ENCODE measurements at places on chromosomes 5 and 9.

DNA sequence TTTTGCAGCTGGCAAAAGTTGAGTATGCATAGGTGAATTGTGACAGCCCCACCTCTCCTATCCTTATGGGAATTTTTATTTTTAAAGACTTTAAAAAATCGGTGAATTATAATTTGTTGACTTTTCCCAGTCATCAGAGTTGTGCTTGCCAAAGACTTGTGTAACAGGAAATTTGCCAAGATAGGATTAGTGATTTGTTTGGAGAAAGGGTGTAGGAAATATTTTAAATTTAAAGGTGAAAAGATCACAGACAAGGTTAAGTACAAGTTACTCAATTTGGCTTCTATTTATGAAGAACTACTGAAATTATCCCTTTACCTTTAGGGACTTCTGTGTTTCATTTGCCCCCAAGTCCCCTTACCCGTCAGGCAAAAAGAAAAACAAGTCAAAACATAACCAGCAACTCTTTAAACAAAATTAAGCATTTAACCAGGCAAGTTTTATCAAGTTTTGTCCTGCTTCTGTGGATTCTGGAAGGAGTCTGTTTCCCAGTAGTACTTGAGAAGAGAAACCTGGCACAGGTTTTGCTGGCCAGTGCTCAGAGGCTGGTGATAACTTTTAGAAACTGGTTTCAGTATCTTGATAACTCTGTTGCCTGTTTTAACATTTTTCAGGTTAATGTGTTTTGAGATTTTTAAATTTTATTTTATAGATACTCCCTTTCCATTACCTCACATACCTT is 285.4 kb downstream of the MAST4 start:
- DNase-seq: no peak

DNA sequence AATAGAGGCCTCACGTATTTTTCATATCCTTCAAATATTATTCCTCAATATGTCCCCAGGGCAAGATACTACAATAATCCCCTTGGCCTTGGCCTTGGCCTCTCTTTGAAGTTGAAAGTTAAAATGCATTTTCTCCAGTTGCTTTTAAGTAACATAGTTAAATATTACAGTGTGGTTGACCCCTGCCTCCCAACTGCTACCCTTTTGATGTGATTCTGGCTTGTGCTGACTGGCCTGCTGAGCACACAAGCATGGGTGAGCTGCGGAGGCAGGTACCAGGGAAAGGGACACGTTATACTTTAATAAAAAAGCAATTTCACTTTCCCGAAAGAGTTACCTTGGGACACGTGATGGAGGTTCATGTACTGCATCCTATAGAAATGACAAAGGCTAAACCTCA is 17.9 kb upstream of the TMEM252 start:
- no peak for DNase-seq

DNA sequence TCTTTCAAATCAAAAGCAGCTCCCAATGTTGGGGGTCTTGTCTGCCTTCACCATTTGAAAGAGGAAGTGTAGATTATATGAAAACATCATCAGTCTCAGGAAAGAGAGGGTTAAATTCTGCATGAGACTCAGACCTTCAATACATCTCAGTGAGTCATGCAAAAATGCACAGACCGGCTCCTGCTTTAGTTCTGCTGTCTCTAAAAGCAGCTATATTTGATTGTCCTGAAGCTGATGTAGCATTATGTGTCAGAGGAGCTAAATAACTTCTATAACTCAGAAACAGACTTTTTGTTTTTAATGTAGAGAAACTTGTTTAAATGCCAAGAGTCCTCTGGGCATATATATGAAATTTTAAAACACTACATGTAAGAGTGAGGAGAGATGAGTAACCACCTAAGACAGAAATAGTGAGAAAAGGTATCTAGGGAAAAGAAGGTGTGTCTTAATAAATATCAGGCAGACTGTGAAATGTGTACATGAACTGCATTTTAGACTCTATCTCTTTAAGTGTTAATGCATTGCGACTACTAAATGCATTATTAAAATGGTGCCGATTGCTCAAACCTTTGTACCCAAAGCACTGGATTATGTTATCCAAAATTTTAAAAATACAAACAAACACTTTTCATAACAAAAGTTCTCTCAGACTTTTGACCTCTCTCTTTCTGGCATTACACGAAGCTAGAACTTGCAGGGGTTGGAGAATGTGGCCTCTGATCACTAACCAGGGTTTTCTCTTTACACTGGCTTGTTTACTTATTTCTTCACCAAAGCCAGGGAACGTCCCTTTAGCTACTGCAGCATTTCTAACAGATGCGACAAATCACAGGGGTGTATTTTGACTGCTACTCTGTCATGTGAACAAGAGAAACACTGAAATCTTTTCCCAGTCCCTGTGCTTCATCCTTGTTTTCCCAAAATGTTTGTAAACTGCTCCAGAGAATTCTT is 302.3 kb downstream of the ARL15 start:
- DNase-seq: no peak

DNA sequence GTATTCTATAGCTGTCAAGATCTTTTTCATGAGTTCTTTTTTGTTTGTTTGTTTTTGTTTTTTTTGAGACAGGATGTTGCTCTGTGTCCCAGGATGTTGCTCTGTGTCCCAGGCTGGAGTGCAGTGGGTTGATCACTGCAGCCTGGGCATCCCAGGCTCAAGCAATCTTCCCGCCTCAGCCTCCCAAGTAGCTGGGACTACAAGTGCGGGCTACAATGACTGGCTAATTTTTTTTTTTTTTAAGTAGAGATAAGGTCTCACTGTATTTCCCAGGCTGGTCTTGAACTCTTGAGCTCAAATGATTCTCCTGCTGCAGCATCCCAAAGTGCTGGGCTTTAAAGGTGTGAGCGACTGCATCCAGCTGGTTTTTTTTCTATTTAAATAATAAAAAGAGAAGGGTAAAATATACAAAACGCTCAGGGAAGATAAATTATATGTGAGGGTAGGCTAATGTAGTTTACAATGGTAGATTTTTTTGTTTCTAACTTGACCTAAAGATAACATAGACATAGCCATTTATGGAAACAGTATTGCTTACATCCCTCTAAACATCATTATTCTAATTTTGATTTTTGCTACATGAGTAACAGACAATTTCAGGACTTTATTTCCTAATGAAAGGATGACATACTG is 21.9 kb downstream of the ERBIN start:
- DNase-seq: no peak

- DNase-seq: no peak
Measured at GRCh38 chr5:153905219-153905618, 133.5 kb downstream of the FAM114A2 start.

DNA sequence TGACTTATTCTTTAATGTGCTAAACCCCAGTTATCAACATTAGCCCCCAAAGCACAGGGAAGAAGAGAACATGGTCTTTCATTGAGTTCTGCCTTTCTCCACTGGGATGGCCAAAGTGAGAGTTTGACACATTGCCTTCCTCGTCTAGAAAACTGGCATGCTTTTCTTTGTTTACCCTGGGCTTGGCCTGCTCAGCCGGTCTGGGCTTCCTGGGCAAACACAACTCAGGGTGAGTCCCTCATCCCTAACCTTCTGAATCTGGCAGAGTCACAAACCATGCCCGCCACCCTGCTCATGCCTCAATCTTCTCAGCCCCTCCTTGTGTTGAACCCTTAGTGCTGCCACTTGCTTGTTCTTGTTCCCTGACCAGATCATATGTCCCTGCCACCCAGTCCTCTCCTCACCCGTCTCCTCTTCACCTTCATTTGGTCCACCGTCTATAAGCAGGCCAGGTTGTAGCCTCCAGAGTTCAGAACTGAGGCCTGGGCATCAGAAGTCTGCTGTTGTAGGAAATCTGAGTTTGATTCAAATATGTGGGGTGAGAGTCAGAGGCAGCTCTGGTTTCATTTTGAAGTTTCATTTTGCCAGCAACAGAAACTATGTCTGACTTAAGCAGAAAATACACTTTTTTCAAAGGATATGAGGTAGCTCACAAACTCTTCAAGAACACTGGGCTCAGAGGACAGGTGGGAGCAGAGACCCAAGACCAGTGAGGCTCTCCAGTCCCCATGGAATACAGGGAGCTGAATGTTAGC is 217.6 kb downstream of the NDUFS4 start:
- no peak for DNase-seq

DNA sequence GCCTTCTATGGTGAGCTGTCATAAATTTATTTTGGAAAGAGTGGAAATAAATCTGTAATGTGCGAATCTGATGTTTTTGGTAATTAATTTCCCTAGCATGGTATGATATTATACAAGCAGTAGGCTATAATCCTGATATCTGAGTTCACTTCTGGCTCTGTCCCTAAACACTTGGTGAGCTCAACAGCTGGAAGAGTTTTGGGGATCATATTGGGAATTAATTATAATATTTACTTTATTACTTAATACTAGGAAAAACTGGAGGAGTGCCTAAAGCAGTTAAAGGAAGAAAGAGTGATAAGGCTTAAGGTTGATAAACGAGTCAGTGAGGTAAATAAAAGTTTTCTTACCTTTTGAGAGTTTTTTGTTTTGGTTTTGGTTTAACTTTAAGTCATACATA is 26.8 kb downstream of the CEP78 start:
- no peak for DNase-seq

DNA sequence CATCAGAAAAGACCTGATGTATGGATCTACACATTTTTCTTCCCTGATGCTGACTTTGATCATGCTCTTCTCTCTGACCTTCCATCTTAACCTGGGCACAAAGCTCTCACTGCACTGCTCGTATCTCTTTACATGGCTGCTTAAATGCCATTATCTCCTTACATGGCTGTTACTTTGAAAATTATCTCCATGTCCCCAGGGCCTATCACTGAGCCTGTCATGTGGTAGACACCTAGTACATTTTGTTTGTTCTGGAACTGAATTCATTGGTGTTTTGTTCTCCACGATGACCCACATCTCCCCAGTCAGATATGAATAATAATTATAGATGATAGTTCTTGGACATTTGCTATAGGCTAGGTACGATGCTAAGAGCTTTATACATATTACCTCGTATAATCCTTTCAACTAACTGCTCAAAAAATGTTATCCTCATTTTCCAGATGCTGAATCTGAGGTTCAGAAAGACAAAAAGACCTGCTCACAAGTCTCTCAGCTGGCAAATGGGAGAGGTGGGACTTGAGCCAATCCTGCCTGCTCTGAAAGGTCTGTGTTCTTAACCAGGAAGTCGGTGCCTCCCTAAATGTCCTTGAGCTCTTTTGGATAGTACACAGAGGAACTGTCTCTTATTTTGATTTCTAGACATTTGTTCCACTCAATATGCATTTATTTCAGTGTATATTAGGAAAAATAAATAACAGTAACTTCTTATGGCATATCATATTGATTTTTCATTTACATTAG is 9.8 kb upstream of the CPEB4 start:
- DNase-seq: no peak

DNA sequence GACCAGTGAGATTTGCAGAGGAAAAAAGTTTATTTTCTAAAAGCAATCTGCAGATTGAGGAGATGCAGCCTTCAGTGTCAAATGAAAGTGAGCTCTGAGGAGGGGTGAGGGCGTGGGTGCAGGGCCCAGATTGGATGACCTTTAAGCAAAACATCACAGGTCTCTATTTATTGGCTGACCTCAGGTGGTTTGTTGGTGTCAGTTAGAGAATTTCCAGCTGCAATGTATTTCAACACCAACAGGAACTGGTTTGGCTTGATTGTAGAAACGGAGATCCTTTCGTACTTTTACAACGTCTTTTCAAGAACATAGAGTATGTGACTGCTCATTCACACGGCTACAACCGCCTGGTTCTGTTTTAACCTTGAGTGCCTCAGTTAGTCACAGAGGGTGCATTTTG is 1069.1 kb downstream of the EFNA5 start:
- DNase-seq: no peak

- DNase-seq: peak; percentile 58
Measured at GRCh38 chr9:93302586-93303257, 118.8 kb downstream of the WNK2 start.

DNA sequence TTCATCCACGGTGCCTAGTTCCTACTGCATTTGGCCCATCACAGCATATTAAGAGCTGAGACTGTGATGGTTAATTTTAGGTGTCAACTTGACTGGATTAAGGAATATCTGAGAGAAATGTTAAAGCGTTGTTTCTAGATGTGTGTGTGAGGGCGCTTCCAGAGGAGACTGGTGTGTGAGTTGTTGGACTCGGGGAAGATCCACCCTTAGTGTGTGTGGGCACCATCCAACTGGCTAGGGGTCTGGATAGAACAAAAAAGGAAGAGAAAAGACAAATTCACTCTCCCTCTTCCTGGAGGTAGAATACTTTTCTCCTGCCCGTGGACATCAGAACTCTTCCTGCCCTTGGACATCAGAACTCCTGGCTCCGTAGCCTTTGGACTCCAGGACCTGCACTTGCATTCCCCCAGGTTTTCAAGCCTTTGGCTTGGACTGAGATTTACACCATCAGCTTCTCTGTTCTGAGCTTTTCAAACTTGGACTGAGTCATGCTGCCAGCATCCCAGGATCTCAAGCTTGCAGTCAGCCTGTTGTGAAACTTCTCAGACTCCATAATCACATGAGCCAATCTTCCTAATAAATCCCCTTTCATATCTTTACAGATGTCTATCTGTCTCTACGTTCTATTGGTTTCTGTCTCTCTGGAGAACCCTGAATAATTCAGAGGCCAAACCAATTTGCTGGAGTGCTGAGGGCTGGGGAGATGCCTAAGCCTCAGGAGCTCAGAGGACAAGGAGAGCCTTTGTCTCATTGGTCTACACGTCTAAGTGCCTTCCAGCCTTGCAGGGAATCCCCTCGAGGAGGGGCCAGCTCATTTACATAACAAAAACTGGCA is 164.5 kb downstream of the DCP2 start:
- DNase-seq: no peak

GRCh38 chr5:14102666-14103065 is 40.5 kb upstream of the TRIO start:
- no peak for DNase-seq

DNA sequence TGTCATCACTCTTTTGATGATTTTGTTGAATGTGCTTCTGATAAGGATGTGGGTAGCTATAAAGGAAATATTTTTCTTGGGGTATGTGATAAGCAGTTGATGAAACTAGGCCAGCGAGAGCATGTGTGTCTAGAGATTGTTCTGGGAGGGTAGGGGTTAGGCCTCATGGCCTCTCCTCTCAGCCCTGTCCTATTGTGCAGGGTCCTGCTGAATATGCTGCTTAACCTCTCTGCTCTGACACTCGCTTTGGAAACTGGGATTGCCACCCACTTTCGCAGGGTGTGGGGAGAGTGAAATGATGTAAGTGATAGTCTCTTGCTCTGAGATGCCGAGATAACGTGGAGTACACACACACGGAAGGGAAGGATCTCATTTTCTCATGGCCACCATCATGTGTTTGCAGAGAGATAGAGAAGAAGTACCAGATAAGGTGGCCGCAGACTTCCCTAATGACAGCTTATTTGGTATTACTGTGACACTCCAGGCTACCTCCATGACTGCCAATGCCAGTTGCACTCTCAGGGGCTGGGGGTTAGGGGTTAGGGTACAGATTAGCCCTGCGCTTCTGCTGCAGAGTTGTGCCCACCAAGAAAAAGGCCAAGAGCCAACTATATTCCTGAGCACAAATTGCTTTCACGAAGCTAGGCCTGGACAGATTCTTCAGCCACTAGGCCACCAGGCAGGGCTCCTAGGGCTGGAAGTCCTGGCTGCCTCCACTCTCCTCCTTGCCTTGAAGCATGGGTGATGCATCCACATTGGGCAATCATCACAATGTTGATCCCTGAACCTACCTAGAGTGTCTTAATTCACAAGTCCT is 25.2 kb upstream of the TNFAIP8 start:
- DNase-seq: no peak

Measured in stimulated activated CD4-positive, alpha-beta T cell treated with anti-CD3 and anti-CD28 coated beads, Interleukin-12 subunit alpha, Interleukin-12 subunit beta, amount 100 ng/mL, for 4 hours (primary cell).